ENCODE measurements at places on chromosomes 5 and 9.

DNA sequence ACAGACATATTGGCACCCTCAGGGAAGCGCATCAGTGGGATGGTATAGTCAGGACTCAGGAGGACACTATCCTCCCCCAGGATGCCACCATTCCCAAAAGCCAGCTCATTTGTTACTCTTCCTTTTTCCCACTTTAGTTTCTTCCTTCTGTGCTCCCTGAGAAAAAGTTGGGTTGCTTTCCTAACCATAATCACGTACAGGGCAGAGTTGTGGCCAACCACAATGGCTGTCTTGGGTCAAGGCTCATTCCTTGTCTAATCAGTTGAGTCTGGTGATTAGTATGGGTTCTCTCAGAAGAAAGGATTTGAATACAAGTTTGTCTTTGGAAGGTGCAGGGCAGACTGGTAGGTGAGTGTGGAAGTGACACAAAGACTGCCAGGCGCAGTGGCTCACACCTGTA, 26.6 kb upstream of the ATP6V1G1 start:
- DNase-seq = no peak

GRCh38 chr5:111993242-111993641, 236.2 kb upstream of the NREP start:
- DNase-seq = no peak

DNA sequence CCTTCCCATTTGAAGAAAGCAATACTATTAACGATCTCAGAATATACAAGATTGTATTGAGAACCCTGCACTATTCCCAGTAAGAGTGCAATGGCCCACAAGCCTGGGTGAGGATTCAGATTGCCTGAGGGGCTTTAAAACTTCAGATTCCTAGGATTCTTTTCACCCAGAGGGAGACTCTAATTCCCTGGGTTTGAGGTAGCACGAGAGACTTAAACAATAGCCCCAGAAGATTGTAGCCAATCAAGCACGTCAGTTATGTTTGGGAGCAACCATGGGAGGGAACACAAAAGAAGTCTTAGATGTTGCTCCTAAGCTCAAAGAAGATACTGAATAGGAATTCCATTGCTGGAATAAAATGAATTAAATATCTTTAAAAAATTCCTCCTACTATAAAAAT, 17.9 kb downstream of the MRPS27 start:
- no peak for DNase-seq

GRCh38 chr9:6646293-6646636, 736 bp upstream of the GLDC start:
- DNase-seq = no peak

DNA sequence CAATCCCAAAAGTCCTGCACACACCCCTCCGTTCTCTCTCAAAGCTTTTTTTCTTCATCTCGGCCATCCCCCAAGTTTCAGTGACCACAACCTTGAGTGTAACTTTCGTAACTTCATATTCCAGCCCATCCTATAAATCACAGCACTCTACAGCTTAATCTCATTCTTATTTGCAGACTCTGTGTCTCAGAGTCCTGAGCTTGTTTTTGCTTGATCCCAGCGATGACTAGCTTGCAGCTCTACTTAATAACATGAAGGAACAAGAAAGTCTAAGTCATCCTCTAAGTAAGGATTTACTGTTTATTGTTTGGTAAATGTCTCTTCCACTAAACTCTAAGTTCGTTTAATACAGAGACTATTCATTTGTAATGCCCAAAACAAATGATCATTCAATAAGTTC, 2.6 kb upstream of the SPDL1 start:
- DNase-seq = no peak

DNA sequence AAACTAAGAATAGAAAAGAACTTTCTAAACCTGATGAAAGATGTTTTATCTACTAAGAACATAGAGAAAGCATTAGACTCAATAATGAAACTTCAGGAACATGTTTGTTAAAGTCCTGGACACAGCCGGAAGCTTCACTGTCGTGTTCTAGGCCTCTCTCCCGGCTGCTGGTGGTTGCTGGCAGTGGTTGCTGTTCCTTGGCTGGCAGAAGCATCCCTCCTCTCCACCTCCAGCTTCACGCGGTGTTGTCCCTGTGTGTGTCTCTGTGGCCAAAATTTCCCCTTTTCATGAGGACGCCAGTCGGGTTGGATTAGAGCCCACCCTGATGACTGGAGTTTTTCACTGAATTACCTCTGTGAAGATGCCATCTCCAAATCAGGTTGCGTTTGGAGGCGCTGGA, 6.5 kb upstream of the MED10 start:
- DNase-seq = no peak

DNA sequence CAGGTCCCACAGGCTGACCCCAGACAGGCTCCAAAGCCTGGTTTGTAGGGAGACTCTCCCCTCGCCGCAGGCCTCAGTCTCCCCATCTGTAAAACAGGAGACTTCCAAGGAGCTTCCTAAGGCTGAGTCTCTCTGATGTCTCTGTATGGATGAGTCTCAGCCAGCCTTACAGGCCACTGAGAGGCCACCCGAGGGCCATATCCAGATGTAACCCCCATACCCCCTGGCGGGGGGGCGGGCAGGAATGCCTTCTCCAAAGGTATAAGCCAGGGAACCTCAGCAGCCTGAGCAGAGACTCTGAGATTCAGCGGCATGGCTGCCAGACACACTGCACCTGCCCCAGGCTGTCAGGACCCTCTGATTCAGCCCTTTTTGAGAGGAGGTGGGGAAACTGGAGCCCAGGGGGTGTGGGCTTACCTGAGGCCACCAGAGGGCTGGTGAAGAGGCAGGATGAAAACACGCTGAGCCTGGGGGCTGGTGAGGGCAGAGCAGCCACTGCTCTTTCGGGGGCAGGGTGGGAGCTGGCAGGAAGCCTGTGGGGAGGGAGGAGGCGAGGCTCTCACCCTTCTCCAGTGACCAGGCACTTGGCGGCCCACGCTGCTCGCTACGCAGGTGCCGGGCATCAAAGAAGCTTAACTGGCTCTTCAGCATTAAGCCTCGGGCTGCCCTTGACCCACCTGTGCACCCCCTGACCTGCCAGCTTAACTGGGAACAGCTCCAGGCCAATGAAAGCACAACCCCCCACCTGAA, 5.5 kb upstream of the SUSD3 start:
- no peak for DNase-seq

DNA sequence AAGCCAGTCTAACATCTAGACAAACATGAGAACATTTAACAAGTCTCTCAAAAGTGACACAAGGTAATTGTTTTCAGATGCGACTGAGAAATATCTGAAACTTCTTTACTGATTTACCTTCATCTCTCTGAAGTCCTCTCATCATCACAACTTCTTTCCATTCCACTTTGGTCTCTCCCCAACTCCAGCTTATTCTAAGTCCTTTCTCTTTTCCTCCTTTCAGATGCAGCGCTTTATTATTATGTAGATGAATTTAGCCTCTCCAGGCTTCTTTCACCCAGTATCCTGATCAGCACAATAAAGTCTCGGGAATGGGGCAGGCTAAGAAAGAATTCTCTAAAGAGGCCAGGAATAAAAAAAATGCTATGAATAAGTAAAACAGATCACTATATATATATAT, 128.0 kb downstream of the KCTD16 start:
- no peak for DNase-seq

DNA sequence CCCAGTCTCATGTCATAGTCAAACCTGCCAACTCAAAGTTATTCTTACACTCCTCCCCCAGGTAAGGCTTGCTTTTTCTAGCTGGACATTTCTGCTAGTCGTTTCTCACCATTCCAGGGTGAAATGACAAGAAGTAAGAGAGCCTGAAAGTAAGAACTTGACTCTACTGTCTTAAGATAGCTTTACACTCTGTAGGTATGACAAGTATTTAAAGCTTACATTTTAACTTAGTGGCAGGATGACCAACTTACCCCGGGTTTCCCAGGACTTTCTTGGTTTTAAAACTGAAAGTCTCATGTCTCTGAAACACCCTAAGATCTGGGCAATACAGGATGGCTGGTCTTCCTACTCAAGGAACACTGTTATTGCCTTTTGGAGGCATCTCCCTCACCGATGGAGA, 67.5 kb upstream of the PIK3R1 start:
- no peak for DNase-seq

- no peak for DNase-seq
Observed at GRCh38 chr5:144403058-144403457, 232.4 kb downstream of the KCTD16 start.

GRCh38 chr5:43041110-43041668, 1.1 kb upstream of the ANXA2R start:
- DNase-seq = peak; percentile 47

GRCh38 chr9:29648601-29649000, 2075.3 kb upstream of the C9orf72 start:
- DNase-seq = no peak

DNA sequence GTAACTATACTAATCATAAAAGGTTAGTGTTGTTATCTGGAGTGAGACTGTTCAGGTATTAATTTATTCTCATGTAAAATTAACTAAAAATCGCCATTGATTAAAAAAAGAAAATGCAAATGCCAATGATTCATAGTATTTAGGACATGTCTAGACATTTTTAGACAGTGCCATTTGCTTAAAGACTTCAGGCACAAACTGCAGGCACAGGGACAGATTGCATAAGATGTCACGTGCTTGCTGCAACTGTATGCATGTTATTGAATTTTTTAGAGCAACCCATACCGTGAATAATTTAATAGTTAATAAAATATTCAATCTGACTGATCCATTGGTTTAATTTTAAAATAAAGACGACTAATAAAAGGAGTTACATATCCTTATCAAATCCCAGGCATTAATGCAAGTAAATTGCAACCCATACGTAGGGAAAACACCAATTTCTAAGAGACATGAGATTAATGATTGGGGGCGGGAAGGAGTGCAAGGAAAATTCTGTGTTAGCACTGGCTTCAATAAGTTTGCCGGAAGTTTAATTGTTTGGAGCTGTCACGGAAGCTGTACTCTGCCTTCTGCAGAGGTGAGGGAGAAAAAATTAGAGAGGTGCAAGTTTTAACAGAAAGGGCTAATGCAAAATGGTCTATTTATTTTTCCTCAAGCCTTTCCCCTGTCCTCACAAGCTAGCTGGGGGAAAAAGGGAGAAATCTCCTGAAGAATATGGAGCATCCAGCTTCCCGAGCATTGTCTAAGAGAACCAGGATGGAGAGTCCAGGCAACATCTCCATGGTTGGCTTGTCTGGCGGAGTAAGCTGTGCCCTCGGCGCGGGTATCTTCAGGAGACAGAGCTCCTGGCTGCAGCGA, 2.9 kb downstream of the EDIL3 start:
- no peak for DNase-seq

All from T-helper 2 cell (primary cell).